ENCODE measurements at places on chromosomes 7 and 10. TPM values are rescaled to one million over a fixed set of nuclear protein-coding genes. Genes with fewer than 3 reads are reported as not detected.

Gene FKBP6
- total RNA-seq: not detected

Gene ZNF467
- 10.1 TPM for total RNA-seq

Gene SLC16A9
- total RNA-seq: 1.8 TPM

Gene DPP6
- total RNA-seq: 0.62 TPM

Gene PKD1L1
- total RNA-seq: 1.5 TPM

Gene DGKI
- 2.3 TPM for total RNA-seq

Gene ZMIZ1
- 96.7 TPM for total RNA-seq

Gene SLC26A5
- 0.71 TPM for total RNA-seq

Gene CPA4
- 2.3 TPM for total RNA-seq

Gene LGI1
- 19.8 TPM for total RNA-seq

Gene NEBL
- total RNA-seq: 37.2 TPM

Gene XRCC2
- total RNA-seq: 0.58 TPM

Gene PNLIPRP3
- total RNA-seq: not detected

Gene GPR22
- total RNA-seq: not detected

Gene PSD
- total RNA-seq: 1.9 TPM

Gene EIF3A
- total RNA-seq: 96.5 TPM

Gene LIPF
- not detected for total RNA-seq

Gene AKR1D1
- total RNA-seq: not detected

Gene SYT15B
- 12.5 TPM for total RNA-seq

Gene HMX2
- not detected for total RNA-seq

Gene GFRA1
- total RNA-seq: 65.8 TPM

Gene PPP1R3C
- total RNA-seq: 10.9 TPM

Measured in sciatic nerve (tissue), 2 donors.